ENCODE measurements at places on chromosomes 4 and X. TPM values are rescaled to one million over a fixed set of nuclear protein-coding genes. Genes with fewer than 3 reads are reported as not detected.
A peak's percentile ranks its signal among the peaks of the same experiment; 100 is the strongest.

MAGEC1 gene
- total RNA-seq, result not detected

PPP1R2C gene
- not detected for total RNA-seq

DNA sequence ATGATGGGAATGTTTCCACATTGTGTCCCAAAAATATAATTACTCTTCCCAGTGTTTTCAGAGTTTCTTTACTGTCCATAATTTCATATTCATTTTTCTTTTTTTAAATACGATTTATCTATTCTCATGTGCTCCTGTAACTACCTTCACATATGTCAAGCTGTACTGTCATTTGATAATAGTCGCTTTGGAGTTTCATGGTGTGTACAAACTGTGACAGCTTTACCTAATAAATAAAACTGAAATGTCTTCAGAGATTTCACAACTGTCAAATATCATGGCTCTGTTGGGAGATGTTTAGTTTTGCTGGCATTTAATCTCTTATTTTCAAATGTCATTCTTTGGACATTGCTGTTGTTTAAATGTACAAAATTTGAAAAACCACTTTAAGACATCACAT, 450.2 kb downstream of the TLL1 start:
- DNase-seq, result no peak

SATL1 gene
- total RNA-seq, result not detected

DNA sequence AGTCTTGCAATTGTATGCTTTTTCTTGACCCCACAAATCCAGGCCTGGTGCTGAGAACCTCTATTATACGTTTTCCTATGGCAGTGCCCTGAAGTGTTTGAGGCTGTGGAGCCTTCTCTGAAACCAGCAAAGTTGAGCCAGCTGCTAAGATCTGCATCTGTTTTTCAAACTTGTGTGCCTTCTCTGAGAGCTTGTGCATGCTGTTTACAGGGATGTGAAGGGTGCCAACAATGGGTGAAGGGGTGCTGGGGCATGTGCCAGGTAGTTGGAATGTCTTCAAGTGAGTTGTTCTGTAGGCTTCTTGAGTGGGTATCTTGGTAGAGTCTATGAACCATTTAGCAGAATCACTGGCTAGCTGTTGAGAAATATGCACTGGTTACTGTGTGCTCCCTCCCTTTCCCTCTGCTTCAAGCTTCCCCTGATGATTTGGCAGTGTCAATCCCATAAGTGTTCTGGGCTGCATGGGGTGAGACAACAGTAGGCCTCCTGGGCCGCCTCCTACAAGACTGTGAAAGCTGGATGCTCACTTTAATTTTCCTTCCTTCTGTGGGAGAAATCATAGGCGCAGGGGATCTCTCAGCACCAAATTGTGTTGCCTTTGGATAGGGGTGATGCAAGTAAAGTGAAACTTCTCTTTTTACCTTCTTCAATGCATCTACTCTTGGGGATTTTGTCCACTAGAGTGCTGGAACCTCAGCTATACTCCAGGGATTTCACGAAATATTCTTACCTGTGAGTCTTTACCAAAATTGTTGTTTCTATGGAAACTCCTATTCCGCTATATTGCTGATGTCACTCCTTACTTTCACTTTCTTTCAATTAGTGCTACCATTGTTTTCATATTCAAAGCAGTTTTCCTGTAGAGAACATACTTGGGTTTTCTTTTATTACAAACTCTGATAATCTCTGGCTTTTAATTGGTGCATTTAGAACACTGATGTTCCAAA, 30.0 kb downstream of the ITM2A start:
- DNase-seq, result no peak

DNA sequence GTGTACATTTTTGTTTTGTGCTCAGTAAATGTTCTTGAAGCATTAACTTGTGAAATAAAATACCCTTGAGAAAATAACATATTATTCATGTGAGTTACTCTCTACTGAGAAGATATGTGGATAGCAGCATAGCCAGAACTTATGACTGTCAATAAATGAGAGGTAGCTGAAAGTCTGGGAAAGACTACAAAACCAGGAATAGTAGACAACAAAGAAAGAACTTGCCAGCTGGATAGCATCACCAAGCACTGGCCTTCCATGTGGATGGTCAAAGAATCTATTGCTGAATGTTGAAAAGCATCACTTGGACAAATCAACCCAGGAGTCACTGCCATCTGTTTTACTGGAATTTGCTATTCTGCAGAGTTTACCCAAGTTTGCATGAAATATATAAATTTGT, 650.0 kb upstream of the HTR2C start:
- DNase-seq, result no peak

DNA sequence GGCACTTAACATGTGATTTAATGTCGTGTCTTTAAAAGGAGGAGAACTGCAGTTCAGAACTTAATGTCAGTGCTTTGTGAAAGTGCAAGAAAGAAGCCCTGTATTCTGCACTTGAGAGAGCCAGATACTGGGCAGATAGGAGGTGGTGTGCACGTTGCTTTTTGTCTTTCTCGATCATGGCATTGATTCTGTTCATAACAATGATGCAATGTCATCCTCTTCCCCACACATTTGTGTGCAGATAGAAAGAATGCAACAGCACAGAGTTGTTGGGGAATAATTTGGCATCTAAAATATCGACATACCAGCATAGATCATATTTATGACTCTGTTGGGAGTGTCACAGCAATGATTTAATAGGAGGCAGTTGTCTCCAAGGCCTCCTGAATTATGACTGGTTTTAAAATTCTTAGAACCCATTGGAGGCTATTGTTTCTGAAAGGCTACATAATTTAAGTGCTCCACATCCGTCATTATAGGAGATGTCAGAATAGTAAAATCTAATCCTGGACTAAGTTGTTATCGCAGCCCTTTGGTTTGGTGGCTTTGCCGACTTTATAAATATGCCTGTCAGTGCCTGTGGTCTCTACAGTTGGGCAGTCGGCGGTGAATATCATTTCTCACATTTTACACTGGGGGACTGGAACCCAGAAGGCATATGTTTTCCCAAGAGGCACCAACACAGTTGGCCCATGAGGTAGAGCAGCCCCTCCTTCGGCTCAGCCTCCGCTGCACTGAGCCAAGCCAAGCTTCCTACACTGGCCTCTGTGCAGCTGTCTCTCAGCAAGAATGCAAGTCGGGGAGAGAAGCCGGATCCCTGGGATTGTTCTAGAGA, 124.9 kb downstream of the PTTG2 start:
- DNase-seq, result no peak

DNA sequence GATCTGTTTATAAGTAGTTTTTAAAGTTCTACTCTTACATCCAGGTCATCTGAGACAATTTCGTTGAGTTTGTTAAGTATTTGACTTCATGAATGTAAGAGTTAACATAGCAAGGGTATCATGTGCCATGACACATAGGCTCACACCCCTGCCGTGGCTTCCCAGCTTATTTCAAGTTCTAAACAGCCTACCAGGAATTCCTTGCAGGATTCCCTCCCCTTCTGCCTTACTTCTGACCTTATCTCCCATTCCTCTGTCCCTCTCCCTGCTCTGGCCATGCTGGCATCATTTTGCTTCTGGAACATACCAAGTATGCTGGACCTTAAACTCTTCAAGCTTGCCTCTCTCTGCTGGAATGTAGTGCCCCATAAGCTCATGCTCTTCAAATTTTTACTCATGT, 369.9 kb upstream of the PCDH7 start:
- no peak for DNase-seq

- no peak for DNase-seq
Measured at GRCh38 chr4:123618606-123619005, 222.0 kb downstream of the SPRY1 start.

GRCh38 chr4:89765966-89766365, 71.0 kb downstream of the SNCA start:
- DNase-seq, result no peak

ZAR1 gene
- not detected for total RNA-seq

NAT8L gene
- 0.08 TPM for total RNA-seq

APELA gene
- not detected for total RNA-seq

GRCh38 chr4:172996571-172997216, 171.9 kb upstream of the GALNT7 start:
- no peak for DNase-seq

GRCh38 chr4:118783887-118784286, 52.0 kb downstream of the SEC24D start:
- no peak for DNase-seq

GAGE12F gene
- total RNA-seq, result not detected

DNA sequence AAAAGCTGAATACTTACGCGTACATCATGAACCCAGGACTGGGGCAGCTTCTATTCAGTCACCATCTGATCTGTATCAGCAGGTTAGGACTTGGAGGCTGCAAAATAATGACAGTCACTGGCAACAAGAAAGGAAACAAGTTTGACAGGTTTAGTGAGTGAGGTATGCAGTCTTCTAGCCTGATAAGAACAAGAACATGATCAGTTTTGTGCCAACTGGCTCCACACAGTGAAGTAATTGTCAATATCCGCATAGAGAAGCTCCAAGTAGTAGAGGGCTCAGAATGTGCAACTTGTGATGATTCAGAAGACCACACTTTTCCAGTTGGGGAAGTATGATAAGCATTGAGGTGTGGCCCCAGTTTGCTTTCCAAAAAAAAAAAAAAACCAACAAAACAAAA, at the start of gene TMPRSS11F:
TSS of gene TMPRSS11F (minus strand) at position 77 of the 400 bp plus-strand sequence. CDS start at position 28, 49 bp downstream.
- DNase-seq, result no peak

GRCh38 chr4:159498446-159499115, 395.7 kb downstream of the RAPGEF2 start:
- DNase-seq, result no peak

- DNase-seq, result no peak
Measured at GRCh38 chr4:80140194-80140593, 57.1 kb upstream of the PRDM8 start.

GRCh38 chr4:25913851-25914669, at the start of gene SMIM20:
TSS of gene SMIM20 (plus strand) at chr4:25914220. CDS start at chr4:25914314, 94 bp downstream.
- peak; percentile 94 for DNase-seq

GRCh38 chr4:91032725-91033445, 905.7 kb downstream of the CCSER1 start:
- no peak for DNase-seq

DNA sequence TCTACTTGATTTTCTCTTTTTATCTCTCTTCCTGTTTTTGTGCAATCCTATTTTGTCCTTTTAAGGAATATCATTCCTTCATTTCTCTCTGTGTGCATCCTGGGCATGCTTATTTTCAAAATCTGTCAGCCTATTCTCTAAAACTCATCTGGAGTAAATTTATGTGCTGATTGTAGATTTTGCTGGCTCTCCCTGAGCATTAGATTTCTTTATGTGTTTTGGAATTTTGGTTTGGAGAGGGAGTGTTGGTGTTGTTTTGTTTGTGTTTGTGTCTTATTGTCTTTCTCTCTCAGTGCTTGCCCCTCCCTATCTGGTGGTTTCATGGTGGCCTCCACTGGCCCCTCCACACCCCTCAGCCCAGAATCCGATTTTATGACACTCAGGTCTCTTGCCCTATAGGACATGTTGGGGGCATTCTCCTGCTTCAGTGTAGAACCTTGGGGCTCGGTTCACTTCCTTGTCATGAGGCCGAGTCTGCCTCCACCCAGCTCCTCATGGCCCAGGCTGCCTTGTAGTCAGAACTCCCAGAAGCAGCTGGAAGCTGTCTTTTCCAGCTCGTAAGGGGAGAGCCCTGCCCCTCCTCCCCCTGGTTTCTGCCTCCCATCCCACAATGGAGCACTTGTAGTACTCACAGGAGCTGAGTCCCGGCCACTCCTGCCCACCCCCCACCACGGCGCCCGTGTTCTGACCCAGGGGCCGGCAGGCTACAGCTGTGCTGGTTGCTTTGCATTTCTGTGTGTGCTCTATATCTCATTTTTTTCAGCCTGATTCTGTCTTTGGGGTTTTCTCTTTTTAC, 24.5 kb upstream of the PJA1 start:
- DNase-seq, result no peak

NUP62CL gene
- 1.8 TPM for total RNA-seq

EOLA1 gene
- total RNA-seq, result 35.0 TPM

XG gene
- total RNA-seq, result not detected

XK gene
- 0.33 TPM for total RNA-seq

DNA sequence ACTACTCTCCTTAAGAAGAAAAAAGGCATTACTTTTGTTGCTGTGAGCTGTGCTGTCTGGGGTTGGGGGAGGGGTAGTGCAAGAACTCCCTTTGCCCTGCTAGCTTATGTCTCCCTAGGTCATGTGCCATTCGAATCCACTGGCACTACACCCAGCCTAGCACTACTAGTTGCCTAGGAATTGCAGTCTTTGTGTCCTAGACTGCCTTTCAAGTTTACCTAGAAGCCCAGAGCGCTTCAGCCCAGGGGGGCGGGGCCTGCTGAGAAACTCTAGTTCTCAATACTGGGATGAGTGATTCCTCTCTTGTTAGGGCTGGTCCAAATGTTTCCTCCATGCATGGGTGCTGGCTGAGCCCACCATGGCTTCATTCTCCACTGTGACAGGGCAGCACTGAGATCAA, 1011.5 kb downstream of the PCDH19 start:
- no peak for DNase-seq

DNA sequence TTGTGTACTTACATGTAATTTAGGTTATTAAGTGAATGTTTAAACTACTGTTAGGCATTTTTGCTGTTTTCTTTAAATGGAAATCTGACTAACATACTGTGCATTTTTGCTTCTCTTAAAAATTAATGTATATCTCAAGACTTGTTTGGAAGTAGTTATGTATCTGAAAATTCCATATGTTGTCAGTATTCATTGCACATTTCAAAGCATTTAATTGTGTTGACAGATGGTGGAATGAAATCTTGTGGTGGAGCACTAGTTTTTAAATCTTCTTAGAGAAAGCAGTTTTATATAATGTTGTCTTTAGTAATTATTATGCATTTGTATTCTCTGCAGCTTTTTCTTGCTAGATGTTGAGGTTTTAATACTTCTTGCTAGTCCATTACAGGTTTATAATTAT, 71.5 kb upstream of the MSANTD1 start:
- no peak for DNase-seq

GRCh38 chrX:13533726-13534125, 35.7 kb upstream of the EGFL6 start:
- no peak for DNase-seq

DNA sequence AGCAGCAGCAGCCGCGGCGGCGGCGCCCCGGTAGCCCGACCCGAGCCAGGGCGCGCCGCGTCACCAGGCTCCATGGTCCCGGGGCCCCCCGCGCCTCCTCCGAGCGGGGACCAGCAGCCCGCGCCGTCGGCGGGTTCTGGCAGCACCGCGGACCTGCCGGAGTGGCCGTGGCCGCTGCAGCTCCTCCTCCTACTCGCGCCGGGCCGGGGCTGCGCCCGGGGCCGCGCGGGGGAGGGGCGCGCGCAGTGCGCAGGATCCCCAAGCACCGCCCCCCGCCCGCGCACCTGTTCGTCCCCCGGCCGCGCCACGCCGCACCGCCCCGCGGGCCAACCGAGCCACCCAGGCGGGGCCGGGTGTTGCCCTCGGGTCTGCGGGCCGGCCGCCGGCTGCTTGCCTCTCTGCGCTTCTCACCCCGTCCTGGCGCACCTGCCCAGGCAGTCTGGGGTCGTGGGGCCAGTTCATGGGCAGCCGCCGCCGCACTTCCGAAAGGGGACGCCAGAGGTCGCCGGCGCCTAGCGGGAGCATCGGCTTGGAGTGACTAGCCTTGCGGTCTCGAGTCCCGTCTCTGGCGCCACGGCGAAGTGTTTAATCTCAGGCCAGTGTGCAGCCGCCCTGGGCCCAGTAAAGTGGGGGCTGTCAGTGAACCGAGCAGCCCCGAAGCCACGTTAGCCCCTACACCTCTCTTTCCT, at the start of gene SLC9A7:
TSS of gene SLC9A7 (minus strand) at position 163 of the 689 bp plus-strand sequence. CDS start at position 74, 89 bp downstream.
- peak; percentile 75 for DNase-seq

- no peak for DNase-seq
Measured at GRCh38 chrX:19646282-19646681, 131.0 kb upstream of the MAP3K15 start.

GRCh38 chr4:99405433-99406115, 29.6 kb downstream of the ADH7 start:
- no peak for DNase-seq
